WTC11 (cell line): ENCODE measurements at places on chromosomes 3 and 15.

GRCh38 chr15:78054966-78055365, 22.5 kb downstream of the TBC1D2B start:
- DNase-seq: no peak

- DNase-seq: no peak
Measured at GRCh38 chr15:80966431-80967197, 23.0 kb downstream of the MESD start.

- no peak for DNase-seq
Measured at GRCh38 chr3:171005648-171006047, 20.9 kb downstream of the SLC2A2 start.

DNA sequence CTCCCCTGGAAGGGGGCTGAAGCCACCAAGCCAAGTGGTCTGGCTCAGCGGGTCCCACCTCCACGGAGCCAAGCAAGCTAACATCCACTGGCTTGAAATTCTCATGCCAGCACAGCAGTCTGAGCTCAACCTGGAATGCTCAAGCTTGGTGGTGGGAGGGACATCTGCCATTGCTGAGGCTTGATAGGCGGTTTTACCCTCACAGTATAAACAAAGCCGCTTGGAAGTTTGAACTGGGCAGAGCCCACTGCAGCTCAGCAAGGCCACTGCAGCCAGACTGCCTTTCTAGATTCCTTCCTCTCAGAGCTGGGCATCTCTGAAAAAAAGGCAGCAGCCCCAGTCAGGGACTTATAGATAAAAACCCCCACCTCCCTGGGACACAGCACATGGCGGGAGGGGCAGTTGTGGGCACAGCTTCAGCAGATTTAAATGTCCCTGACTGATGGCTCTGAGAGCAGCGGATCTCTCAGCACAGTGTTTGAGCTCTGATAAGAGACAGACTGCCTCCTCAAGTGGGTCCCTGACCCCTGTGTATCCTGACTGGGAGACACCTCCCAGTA, 23.2 kb upstream of the IGSF10 start:
- DNase-seq: no peak

DNA sequence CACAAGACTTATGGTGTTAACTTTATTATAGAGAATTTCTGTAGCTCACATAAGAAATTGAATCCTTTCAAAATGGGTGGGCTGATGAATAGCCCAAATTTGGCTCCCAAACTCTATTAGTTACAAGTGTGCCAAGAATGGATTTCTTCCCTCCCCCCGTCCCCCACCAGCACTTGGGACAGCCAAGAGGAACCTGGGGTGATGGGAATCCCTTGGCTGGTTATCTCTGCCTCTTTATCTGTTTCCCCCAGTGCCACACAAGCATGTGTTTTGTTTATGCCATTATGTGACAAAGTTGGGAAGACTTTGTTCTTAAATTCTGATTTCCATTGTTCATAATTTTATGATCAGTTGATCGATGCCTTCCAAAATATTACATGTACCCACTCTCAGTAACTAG, 28.3 kb downstream of the CMSS1 start:
- no peak for DNase-seq

- no peak for DNase-seq
Measured at GRCh38 chr15:31212326-31213080, 111.0 kb upstream of the TRPM1 start.

DNA sequence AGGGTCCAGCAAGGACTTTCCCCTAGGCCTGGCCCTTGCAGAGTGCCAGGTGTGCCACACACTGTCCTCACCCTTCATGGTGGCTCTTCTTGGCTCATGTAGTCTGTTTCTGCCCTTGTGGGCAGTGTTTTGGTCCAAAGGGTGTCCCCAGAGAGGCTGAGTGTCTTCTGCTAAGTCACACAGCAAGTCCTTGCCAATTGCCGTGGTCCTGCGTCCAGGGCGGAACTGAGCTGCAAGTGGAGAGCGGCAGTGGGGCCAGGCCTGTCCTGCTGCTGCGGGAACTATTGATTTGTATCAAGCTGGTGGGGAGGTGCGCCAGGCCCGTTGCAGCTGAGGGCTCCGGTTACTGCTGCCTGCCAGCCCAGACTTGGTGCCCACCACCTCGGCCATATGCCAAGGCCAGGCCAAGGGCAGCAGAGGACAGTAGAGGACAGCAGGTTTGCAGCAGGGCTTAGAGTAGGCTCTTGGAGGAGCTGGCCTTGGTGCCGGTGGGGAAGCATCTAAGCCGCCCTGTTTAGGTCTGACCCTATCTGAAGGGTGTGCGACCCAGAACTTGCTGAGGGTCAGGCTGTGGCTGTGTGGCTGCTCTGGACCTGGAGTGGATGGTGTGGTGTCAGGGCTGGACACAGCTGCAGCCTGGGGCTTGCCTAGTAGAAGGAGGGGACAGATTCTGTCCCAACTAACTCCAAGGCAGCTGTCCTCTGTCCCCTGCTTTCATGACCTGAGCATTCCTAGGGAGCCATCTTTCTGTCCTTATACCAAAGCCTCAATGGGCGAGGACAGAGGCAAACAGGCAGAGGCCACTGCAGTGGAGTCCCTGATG, 4.5 kb downstream of the AMIGO3 start:
- no peak for DNase-seq

DNA sequence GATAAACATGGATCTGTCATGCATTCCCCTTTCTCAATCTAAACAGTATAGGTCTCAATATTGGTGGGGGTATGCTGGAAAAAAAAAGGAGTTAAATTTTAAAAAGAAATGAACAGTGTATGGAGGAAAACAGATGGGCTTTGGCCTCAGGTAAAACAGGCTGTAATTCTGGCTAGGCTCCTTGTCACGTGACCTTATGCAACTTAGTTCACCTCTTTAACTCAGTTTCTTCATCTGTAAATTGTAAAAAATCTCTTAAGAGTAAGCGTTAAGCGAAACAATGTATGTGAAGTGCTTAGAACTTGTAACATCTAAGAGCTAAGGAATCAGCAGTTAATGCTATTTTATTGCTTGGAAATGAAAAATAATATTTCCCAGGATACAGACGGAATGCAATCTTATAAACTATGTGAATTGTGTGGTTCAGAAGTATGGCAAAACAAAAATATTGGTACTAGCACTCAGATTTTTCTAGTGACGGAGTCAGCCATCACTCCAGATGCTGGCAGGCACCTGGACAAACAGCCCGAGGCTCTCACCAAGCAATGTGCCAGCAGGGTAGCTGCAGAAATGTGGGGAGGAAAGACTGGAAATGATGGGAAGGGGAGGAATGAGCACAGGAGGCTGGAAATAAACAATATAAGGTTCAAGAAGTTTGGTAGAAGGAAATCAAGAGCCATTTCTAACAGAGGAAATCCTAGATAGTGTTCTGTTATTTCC, 172.8 kb downstream of the USP13 start:
- DNase-seq: peak; percentile 15

- DNase-seq: no peak
Measured at GRCh38 chr3:151743855-151744254, 10.1 kb downstream of the AADACL2 start.

DNA sequence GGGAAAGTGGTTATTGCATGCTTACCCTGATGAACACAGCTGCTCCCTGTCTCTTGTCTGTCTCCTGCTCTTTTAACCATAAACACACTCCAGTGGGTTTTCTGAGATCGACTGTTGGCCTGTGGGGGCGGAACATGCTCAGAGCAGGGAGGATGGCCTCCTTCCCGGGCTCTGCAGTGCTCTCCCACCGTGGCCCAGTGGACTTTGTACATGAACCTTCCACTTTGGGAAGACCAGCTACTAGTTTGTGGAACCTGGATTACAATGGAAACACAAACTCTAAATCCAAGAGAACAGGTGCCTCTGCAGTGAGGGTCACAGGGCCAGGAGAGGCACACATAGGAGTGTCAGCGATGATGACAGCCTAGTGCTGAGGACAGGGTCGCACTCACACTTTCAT, 56.5 kb downstream of the KLF13 start:
- no peak for DNase-seq

DNA sequence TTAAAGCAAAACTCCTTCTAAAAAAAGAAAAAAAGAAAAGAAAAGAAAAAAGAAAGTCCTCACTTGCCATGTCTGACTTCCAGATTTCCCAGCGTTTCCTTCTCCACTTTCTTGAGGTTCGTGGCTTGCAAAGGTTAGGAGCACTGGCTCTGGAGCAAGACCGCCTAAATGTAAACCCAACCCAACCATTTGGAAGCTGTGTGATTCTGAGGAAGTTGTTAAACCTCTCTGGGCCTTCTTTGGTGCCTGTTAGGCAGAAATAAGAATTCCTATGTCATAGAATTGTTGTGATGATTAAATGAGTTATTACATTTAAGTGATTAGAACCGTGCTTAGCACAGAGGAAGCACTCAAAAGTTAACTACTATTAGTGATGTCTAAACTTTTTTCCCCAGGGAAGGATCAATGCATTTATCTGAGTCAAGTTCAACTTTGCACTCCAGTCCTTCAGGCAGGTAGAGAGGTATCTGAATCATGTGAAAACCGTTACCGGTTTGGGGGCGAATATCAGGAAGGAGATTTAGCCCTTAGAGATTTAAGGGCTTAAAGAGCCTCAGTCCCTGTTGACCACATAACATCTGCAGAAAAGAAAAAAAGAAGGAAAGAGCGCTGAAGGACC, 78.3 kb upstream of the HES1 start:
- DNase-seq: no peak

DNA sequence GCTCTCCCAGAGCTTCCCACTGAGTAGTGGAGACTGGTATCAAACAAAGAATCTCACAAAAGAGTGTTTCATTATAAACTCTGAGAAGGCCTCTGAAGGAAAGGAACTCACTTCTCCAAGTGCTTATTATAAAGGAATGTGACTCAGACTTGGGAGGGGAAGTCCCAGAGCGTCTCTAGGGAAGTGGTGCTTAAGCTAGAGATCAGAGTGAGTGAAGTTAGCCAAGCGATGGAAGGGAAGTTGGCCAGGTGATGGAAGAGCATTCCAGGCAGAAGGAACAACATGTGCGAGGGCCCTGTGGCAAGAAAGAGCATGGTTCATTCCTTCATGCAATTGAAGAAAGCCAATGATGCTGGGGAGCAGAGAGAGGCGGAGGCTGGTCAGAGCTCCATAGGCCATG, 2.3 kb downstream of the XYLB start:
- DNase-seq: no peak

GRCh38 chr15:94164202-94164807, 67.1 kb upstream of the MCTP2 start:
- peak; percentile 67 for DNase-seq

DNA sequence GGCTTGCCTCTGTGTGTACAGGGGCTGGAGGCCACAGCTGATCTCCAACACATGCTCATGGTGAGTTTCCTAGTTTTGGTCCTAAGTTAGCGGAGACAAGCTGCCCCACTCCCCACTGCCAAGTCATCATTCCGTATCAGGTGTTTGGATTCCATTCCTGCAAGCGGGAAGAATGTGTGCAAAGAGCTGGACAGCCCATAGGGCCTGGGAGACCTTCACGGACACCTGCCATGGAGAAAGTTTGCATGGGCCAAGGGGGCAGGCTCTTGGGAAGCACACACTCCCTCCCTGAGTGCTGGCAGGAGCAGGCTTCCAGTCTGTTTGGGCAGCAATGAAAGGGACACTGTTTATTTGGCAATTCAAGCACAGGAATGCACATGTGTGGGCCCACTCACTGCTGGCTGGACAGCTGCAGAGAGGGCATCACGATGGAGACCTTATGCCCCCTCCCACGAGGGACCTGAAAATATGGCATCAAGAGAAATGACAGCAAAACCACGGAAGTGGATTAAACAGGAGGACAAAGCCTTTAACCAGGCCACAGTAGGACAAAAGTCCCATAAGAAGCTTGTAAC, 149.7 kb downstream of the KLF13 start:
- no peak for DNase-seq

GRCh38 chr3:170021083-170021482, 16.7 kb upstream of the GPR160 start:
- DNase-seq: no peak
